ENCODE measurements at places on chromosomes 7 and 10.

DNA sequence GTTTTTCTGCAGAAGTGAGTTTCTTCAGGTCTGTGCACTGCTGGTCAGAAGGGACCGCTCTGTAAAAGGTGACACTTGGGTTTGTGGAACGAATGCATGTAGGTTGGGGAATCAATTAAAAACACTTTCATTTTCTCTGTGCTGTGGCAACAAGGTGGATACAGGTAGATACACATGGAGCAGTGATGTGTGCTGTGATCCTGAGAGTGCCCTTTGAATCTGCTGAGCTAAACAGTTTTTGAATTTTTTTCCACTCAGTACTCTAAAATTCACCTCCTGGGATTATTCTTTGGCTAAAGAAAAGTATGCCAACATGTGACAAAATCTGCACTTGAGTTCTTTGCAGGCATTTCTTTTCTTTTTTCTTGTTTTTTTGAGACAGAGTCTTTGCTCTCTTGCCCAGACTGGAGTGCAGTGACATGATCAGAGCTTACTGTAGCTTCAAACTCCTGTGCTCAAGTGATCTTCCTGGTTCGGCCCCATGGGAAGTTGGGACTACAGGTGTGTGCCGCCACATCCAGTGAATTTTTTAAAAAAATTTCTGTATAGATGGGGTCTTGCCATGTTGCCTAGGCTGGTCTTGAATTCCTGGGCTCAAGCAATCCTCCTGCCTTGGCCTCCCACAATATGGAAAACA, 338.9 kb downstream of the EXOC4 start:
- DNase-seq: no peak

GRCh38 chr10:127840884-127841283, 51.9 kb downstream of the CLRN3 start:
- DNase-seq: no peak

- DNase-seq: no peak
Measured at GRCh38 chr10:58867683-58868082, 308.8 kb upstream of the PHYHIPL start.

- no peak for DNase-seq
Measured at GRCh38 chr10:20984662-20985061, 87.6 kb upstream of the NEBL start.

DNA sequence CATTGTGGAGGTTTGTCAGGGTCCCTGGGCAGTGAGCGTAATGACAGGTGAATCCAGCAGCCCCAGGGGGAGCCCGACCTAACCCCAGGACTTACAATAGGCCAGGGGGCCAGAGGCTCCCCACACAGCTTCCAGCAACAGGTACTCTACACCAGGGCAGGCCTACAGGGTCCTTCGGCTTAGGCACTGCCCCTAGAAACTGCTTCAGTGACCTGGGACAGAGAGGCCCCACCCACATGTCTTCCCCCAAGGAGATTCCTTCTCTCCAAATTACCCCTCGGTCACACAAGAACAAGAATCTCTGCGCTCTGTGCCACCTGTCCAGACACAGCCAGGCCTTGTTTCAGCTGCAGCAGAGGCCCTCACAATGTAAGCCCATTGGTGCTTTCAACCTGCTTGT, 24.4 kb downstream of the SKIDA1 start:
- no peak for DNase-seq

DNA sequence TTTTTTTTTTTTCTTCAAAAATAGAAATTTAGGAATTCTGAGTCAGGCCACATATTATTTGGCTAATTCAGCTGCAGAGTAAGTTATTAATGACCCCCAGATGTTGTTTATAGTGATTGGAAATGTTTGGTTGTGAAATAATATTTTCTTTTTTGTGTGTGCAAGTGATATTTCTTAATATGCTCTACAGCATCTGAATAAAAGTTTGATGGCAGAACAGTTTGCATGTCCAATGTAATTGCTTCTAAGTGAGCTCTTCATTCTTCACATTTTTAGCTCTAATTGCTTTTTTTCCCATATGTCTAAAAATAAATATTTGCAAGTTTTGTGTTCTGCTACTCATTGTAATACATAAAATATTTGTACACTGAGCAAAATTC, 116.0 kb downstream of the ARID5B start:
- DNase-seq: no peak

- DNase-seq: no peak
Measured at GRCh38 chr7:124459101-124460055, 306.2 kb downstream of the GPR37 start.

DNA sequence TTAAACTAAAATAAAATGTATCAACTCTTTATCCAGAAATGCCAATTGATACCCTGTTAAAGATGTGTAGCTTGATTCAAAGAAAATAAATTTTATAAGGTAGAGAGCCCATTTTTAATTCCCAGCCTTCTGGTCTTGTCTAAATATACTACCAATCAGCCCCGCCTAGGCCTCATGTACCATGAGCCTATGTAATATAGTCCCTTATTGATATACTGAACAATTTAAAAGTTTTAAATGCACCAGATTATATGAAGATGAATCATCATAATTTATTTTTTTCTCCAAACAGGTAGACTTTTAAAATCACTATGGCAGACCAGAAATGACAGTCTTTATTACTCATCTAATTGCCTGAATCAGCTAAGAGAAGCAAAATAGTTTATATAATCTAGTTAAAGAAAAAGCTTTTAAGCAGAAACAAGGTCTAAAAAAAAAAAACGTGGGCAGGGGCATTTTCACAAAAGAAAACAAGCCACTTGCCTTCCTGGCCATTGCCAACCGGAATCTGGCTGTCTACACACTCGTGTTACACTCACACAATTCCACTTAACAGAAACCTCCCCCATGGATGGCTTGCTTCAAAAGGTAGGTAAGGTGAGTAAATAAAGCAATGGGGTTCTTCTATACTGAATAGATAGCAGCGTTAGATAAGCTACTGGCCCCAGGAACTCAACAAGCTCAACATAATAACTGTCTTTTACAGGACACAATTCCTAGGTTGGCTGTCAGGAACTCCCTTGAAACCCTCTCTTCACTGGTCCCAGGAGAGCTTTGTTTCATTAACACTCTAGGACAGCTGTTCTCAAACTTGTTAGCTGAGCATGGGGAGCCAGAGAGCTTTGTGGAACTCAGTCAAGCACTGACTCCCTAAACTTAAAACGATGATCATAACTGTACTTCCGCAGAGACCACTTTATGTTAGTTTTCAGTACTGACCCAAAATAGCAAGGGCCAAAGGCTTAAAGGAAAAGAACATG, 37.2 kb downstream of the RAPGEF5 start:
- DNase-seq: peak; percentile 91

DNA sequence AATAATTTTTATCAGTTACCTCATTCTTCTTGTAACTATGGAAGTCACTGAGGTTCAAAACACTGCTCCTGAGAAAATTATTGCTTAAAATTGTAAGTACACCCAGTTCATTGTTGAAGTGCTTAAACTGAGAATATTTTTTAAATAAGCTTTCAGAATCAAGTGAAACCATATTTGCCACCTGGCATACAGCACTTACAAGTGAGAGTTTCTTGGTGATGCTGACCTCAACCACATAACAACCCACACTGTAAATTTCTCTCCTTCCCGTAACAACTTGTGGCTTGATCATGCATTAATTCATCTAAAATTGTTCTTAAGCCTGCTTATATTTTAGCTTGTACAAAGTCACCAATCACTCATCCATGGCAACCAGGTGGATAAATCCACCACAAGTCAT, 34.0 kb downstream of the IMMP2L start:
- DNase-seq: no peak

DNA sequence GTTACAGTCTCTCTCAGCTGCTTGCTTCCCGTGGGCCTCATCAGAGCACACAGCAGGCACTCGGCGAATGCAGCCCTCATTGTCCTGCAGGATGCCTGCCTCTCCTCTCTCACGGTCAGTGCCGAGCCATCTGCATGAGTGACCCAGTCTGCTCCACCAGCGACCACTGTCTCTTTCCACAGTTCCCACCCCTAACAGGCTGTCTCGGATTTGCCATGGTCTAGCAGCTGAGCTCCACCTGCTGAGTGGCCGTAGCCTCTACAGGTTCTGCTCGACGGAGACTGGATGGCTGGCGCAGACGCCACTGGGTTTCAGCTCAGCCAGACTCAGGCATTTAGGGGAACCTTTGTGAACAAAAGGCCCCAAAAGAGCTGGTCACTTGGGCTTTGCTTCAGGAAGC, 209.4 kb upstream of the FOXK1 start:
- no peak for DNase-seq

DNA sequence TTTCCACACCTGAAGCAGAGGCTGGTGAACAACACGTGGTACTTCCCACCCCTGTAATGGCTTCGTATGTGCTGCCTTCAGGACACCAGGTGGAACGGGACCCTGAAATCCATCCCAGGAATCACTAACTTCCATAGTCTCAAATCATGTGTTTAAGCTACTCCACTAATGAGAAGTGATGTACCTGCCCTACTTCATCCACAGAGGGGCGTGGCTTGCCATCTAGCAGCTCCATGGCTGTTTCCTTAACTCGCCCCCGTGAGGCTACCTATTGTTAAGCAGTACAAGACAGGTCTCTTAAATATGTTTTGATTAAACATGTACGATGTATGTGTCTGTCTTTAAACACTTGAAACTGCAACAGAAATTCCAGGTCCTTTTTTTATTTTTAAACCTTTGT, 31.8 kb downstream of the ARL3 start:
- DNase-seq: no peak

GRCh38 chr7:151012031-151012692, 12.1 kb downstream of the ATG9B start:
- DNase-seq: no peak

DNA sequence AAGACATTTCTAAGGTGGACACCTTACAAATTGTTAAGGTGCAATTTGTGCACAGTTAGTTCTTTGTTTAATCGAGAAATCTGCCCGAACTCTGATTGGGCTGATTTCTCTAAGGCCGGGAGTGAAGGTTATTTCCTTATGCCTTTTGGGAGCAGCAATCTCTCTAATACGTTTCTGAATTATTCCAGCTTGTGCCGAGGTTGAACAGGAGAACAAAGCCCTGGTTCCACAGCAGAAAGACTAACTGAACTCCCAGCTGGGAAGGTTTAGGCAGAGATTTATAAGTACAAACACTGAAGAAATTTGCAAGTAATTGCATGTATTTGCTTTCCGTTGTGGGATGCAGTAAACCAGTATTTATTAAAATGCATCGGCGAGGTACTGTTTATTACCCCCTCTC, 116.8 kb downstream of the GLI3 start:
- no peak for DNase-seq

DNA sequence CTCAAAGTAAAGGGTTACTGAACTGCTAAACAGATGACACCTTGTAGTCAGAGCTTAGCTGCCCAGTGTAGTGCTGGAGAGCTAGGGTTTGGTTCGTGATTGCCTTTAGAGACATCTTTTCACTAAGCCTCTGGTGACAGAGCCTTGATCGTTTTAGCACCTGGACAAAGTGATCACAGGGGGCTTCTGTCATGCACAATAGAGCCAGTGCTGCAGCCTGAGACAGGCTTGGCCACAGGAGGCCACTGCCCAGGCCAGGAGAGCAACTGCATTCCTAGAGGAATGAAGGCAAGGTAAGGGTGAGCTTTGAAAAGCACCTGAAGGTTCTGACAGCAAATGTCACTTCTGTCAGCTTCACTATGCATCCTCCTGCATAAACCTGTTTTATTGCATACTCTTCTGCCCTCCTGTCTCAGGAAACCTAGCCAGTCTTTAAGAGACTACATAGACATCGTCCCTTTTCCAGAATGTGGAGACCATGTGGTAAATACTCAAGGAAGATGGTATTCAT, 122.9 kb downstream of the NPY start:
- no peak for DNase-seq

DNA sequence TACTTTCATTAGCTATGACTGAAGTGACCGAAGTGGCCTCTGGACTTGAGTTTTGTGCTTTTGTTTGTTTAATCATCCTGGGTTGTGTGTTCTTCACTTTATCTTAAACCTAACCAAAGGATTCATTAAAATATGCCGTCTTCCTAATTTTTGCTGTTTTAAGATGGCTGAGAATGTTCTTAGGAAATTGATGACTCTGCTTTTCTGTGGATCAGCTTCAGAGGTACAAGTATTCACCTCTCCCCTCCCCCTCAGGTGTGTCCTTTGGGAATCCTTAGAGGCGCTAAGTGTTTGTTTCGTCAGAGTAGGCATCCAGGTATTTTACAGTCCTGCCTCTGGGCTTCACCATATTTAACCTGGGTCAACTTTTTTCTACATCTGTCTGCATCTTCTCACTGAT, 1.1 kb downstream of the CCDC126 start:
- DNase-seq: no peak
